ENCODE measurements at places on chromosomes 4 and X.

DNA sequence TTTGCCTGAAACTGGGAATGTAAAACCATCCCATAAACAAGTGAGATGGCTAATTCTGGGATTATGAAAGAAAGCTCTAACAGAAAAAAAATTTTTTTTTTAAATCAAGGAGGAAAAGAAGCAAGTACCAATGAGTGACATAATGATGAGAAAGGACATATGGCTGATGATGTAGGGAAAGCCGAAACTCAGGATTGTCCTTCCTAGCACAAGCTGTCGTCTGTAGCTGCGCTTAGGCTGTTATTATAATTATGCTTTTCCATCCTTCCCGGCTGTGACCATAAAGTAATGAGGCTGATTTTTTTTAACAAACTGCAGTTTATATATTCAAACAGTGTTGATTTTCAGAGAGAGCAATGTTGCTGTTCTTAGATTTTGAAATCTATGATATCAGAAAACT, 209.8 kb upstream of the NOCT start:
- DNase-seq = no peak

DNA sequence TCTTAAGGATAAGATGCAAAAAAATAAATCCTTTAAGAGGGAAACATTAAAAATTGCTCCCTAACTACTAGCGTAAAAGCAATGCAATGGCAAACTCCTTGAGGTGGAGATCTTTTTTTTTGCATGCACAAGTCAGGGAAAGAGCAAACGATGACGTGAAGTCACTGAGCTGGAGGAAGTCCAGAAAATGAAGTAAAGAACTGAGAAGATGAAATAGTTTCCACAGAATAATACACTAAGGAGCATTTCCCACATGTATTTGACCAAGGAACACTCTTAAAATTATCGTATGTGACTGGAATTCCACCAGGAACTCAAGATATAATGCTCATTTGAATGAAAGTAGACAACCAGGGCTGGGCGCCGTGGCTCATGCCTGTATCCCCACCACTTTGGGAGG, 21.0 kb upstream of the DOCK11 start:
- no peak for DNase-seq

- no peak for DNase-seq
These were observed 161.7 kb downstream of the RASL11B start for GRCh38 chr4:53023677-53024299.

GRCh38 chr4:1345903-1346780, 866 bp upstream of the UVSSA start:
- DNase-seq = peak; percentile 30

- DNase-seq = no peak
These were observed 56.9 kb downstream of the ATG4A start for GRCh38 chrX:108148524-108148923.

DNA sequence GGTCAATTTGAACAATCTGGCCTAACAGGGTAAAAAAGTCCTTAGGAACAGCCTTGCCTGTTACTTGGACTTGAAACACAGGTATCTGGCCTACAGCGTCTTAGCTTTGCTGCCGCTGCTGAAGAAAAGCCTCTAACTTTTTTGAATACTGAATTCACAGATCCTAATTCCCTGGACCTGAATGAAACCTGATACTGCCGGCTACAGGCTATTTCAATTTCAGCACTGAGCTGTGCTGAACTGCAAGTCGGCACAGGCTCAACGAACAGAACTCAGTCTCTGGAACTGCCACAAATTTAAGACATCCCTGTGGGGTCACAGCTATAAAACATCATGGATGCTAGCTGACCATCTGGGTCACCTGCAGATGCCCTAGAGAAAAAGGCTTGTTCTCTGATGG, 7.2 kb downstream of the NR0B1 start:
- DNase-seq = no peak

DNA sequence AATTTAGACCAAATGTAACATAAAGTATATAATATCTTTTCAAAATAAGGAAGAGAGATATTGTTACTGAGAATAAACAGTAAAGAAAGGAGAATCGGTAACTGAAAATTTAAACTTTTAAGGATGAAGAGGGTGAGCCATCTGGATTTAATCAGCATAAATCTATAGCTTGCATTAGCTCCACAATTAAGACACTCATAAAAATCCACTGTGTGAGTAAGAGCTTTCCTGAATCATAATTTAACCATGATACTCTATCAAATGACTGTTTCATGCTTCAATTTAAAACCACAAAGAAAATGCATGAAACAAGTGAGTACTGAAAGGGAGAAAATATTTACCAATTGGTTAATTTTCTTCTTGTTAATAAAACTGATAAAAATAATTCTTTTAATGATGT, 951.5 kb upstream of the SLIT2 start:
- DNase-seq = no peak

GRCh38 chr4:176238157-176238610, 30.8 kb downstream of the ASB5 start:
- DNase-seq = no peak

GRCh38 chr4:73589261-73589847, 30.9 kb downstream of the RASSF6 start:
- no peak for DNase-seq

DNA sequence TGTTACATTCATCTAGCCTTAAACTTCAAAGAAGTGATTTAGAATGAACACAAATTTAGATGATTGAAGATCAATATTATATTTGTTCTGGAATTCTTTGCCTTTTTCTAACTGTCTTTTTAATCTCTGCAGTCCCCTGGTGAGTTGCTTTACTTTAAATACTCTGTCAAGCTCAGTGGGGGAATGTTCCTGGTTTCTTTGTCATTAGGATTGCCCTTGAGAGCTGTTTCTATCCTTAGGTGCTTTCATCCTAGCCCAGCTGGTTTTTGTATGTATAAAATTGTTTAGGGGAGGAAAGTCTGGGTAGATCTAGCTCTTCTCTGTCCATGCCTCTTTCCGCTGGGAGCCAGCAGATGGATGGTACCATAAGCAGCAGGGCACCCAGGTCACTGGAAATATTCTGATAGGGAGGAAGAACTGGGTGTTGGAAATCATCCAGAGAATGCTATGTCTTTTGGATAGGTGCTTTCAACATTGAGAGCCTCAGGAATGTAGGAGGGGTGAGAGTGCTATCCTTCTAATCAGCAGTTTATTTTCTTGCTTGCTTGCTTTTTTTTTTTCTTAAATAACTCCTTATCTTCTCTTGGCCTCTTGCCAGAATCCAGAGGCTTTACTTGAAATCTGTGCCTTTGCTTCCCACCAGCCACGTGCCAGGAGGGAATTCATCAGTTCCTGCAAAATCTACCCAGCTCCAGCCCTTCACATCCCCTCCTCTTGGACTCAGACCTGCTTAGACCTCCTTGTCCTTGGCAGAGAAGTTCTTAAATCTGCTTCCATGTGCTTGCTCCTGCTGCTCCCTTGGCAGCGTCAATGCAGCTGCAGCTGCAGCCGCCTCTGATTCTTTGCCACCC, 215.3 kb upstream of the ANXA3 start:
- no peak for DNase-seq

DNA sequence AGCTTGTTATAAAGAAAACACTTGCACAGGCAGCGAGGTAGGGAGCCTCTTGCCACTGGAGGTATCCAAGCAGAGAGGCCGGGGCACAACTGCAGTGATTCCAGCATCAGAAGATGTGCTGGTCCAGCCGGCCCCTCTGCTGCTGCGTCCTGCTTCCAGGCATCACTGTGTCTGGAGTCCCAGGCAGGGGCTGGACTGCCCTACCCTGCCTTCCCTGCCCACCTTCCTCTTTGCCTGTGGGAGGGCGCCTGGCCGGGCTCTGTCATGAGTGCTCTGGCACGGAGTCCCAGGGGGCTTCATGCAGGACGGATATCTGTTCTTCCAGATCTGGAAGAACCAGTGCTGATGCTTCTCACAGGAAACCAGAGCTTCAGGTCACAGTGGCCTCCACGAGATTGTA, 187.6 kb upstream of the PSAPL1 start:
- DNase-seq = no peak

DNA sequence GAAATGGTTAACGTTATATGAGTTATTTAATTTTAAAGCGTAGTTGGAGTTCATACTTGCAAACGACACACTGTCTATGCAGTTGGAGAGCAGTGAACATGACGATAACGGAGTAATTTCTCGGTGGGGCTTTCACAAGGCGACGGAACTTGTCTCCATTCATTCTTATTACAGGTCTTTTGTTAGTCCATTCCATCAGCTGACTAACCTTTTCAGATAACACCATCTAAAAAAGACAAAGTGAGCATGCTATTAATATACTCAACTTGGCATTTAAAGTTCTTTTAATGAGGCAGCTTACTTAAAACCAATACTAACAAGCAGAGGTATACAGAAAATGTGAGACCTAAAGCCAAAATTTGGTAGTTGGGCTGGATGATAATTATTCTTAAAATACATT, 19.9 kb downstream of the MAGT1 start:
- DNase-seq = no peak

- no peak for DNase-seq
These were observed 63.7 kb downstream of the TENM3 start for GRCh38 chr4:182306792-182307507.

DNA sequence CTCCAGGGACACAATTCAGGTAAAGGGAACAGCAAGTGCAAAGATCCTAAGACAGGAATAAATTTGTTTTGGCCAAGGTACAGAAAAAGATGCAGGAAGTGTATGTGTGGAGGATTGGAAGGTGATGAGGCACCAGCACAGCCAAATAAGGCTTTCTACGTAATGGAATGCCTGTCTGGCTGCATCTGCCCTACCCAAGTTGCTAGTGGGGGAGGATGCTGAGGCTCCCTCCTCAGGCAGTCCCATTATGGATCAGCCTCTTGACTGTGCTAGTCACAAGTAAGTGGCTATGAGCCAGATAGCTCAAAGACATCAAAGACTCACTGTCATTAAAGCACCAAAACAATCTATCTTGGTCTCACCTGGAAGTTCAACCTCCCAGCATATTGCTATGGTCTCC, 300.9 kb upstream of the FAT4 start:
- DNase-seq = no peak

GRCh38 chrX:45749375-45749774, 548.7 kb upstream of the DIPK2B start:
- no peak for DNase-seq

DNA sequence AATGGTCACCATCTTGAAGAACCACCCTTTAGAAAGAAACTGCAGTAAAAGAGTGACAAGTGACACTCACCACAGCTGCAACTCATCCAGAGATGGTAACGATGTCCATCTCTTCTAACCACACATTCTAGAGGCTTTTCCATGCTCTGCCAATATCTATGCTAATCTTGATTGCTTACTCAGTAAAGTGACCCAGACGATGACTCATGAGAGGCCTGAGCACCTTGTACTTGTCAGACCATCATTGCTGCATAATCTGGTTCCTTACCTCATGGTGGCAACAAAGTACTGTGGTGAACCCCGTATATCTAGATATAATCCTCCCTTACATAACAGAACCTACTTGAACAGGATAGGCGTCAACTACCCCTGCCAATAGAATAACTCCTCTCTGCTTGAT, 75.6 kb downstream of the CCNG2 start:
- DNase-seq = no peak

- DNase-seq = no peak
These were observed 62.6 kb downstream of the CASP6 start for GRCh38 chr4:109640644-109641043.

DNA sequence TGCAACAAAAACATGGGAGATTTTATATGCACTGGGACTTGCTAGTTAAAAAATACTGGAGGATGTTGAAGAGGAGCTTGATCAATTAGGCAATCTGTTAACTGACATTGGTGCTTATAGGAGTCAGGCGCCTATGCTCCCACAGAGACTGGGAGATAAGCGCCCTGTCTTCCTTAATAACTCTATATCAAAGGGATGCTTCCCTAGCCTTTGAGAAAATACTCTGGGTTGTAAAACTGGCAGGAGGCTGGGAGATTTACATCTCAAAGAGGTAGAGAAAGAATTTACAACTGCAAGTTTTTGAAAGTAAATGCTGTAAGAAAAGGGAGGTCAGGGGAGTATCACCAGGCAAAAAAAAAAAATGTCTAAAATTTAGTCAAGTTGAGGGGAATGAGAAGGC, 325.4 kb downstream of the PCDH10 start:
- no peak for DNase-seq

DNA sequence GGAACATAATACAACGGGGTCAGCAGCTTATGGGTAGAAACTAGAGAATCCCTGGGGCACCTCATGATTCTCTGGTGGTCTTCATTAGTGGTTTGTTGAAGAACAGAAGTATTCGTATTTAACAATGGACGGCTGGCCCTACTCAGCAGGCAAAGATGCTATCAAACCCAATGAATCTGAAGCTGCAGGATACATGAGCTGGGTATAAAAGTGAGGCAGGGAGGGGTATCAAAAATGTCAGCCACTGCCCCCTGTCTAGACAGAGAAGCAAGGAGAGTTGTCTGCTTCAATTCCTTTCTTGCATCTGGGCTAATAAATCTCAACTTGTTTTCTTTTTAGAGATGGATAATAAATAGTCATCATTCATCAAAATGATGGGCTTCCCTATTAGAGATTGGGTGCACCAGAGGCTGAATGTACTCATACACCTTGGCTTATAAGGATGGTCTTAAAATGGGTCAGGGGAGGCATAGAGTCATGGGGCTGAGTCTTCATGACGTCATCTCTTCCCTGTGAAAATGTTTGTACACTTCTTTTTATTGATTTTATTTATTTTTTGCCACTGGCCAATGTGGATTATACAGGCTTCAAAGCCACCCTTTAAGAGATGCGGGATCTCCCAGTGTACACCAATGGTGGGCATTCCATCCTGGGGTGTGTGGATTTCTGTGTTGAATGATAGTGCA, 259.5 kb downstream of the SHOX start:
- no peak for DNase-seq

- no peak for DNase-seq
These were observed 4.5 kb upstream of the TNIP3 start for GRCh38 chr4:121168446-121169281.

DNA sequence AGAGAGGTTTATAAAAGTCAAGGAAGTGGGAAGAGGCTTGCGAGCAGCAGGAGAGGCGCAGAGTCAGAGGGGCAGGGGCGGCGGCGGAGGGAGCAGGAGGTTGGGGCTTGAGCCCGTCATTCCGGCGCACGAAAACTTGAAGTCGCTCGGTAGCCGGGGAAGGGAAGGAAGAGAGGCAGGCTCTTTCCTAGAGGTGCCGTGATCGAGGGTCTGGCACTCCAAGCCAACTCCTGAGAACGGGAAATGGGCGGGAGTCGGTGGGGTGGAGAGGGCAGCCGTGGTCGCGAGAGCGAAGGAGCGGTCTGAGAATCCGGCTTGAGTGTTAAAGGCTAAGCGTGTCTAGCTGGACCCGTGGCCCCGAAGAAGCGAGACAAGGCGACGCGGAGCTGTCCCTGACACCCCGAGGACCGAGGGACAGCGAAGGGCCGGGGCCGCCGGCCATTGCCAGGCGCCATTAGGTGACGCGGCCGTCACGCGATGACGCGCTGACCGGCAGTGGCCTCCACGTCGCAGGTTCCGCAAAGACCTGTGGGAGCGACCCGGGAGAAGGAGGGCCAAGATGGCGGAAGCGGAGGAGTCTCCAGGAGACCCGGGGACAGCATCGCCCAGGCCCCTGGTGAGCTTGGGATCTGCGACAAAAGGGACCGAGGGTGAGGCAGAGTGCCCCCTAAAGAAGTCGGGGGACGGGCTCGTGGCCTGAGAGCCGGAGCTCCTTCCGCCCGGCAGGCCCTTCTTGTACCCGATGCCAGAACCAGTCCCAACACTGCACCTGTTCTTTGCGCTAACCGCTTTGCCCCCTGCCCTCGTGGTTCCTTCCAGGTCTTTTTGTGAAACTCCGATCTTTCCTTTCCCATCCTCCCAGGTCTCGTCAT, at the start of gene YIPF6:
Gene YIPF6, plus strand, starts transcription at position 544 of the 872 bp plus-strand sequence. Its CDS starts 16 bp downstream, at position 560.
- peak; percentile 40 for DNase-seq

- peak; percentile 57 for DNase-seq
These were observed at the start of gene ANTXR2 for GRCh38 chr4:80072744-80073472. Gene ANTXR2, minus strand, starts transcription at chr4:80073229. Its CDS starts 669 bp downstream, at chr4:80072560.

GRCh38 chr4:99655308-99656081, 2.1 kb downstream of the C4orf54 start:
- DNase-seq = no peak

Data from activated CD4-positive, alpha-beta T cell treated with anti-CD3 and anti-CD28 coated beads for 1 hour (primary cell).